ENCODE measurements at places on chromosomes 4 and X.

- no peak for DNase-seq
Observed at GRCh38 chr4:110705440-110705782, 82.5 kb upstream of the PITX2 start.

- DNase-seq: no peak
Observed at GRCh38 chr4:54433686-54434085, 204.6 kb downstream of the PDGFRA start.

DNA sequence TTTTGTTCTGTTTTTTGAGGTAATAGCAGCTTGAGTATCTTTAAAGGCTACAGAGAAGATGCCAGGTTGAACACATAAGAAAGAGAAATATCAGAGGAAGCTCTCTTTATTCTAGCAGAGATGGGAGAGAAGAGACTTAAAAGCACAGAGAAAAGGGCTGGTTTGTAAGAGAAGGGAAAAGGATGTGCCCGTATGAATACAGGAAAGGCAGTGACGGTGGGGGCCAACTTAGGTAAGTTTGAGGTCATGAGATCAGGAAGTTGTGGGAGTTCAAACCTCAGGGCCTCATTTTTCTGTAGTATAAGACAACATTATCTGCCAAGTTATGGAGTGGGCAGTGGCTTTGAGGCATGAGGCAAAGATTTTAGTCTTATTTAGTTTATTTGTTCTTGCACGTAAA is 121.3 kb upstream of the S100G start:
- DNase-seq: peak; percentile 57

DNA sequence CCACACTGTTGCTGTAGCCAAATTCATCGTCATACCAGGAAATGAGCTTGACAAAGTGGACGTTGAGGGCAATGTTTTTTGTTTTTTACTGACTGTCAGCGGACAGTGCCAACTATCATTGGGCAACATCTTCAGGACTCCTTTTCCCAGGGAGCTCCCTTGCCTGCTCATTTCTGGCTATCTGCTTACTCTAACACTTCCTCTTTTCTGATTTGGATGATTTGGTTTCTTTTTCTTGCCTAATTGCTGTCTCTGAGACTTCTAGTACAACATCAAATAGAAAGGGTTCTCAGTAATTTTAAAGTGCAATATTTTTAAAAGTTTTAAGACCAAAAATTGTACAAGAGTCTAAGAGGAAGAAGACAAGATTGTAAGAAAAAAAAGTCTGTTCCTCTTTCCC is 92.0 kb upstream of the KLHL4 start:
- DNase-seq: no peak

- no peak for DNase-seq
Observed at GRCh38 chr4:91935217-91935616, 368.5 kb upstream of the GRID2 start.

- DNase-seq: no peak
Observed at GRCh38 chr4:48698029-48698971, 81.8 kb downstream of the FRYL start.

DNA sequence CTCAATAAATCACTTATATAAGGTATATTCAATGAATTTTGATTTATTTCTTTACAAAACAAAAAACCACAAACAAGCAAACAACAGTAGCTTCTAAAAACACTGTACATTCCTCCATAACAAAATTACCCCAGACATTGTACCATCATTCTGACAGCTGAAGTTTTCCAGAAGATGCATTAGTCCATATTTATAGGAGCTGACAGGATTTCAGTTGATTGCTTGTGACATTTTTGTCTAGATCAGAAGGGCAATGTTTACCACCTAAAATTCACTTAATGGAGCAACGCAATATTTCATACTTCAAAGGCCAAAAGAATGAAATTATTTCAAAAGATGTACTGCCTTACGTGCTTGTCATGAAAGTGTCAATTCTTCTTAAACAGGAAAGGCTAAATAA is 167.0 kb downstream of the ATP10D start:
- no peak for DNase-seq

GRCh38 chr4:154332681-154333421 is 158.7 kb downstream of the DCHS2 start:
- DNase-seq: peak; percentile 75
